ENCODE measurements at places on chromosomes 7 and 10. TPM values are rescaled to one million over a fixed set of nuclear protein-coding genes. Genes with fewer than 3 reads are reported as not detected.

NPC1L1 gene
- total RNA-seq, result not detected

- H3K36me3 ChIP-seq, result no peaks in the 10 kb centered on the region
- H3K27me3 ChIP-seq, result no peaks in the 10 kb centered on the region
- DNase-seq, result no peak
- H3K4me1 ChIP-seq, result no peaks in the 10 kb centered on the region
- H3K4me3 ChIP-seq, result no peak overlapping the region
- H3K27ac ChIP-seq, result no peak overlapping the region
These were observed 107.7 kb upstream of the KCND2 start for GRCh38 chr7:120165227-120165626.

DNA sequence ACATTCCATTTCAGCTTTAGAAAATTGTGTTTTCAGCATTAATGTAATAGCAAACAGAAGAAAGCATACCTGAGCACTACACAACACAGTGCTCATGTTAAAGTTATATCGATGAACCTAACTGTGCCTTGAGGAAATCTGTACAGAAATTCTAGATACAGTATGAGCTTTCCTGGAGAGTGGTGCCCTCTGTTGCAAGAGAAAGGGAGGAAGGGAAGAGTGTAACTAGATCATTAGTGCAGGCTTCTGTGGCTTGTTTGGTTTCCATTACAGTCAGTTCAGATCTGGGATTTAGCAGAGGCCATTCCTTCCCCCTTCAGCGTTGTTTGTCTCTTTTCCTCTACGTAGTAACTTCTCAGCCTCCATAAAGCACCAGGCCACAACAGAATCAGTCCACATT, 139.7 kb downstream of the HTR7 start:
- H3K36me3 ChIP-seq, result no peaks in the 10 kb centered on the region
- H3K4me1 ChIP-seq, result no peaks in the 10 kb centered on the region
- H3K27ac ChIP-seq, result no peak overlapping the region
- peaks cover 3% of the 10 kb centered on the region for H3K27me3 ChIP-seq
- no peak overlapping the region for H3K4me3 ChIP-seq

DNA sequence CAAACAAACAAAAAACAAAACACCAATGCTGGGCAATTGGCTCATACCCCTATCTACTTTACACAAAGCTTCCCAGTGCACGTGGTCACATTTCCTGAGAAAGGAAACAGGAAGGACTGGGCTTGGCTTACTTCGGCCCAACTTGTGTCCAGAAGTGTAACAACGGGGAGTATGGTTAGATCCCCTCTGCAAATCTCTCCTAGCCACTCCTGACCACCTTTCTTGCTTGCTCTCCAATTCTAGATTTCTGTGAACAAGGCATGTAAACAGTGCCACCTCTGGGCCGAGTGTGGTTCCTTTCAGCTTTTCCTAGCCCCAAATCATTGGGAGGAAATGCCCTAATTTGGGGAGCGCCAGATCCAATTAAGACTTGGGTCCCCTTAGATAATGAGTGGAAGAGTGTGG, 21.0 kb upstream of the FRAT2 start:
- H3K36me3 ChIP-seq, result peaks cover 2% of the 10 kb centered on the region
- DNase-seq, result no peak
- no peak overlapping the region for H3K27ac ChIP-seq
- peaks cover 8% of the 10 kb centered on the region for H3K4me1 ChIP-seq
- no peaks in the 10 kb centered on the region for H3K27me3 ChIP-seq
- H3K4me3 ChIP-seq, result no peak overlapping the region

- H3K4me3 ChIP-seq, result no peak overlapping the region
- no peaks in the 10 kb centered on the region for H3K36me3 ChIP-seq
- DNase-seq, result no peak
- no peak overlapping the region for H3K27ac ChIP-seq
- H3K4me1 ChIP-seq, result no peaks in the 10 kb centered on the region
- peaks cover 5% of the 10 kb centered on the region for H3K27me3 ChIP-seq
These were observed 145.8 kb downstream of the CDH23 start for GRCh38 chr10:71542478-71542877.

DNA sequence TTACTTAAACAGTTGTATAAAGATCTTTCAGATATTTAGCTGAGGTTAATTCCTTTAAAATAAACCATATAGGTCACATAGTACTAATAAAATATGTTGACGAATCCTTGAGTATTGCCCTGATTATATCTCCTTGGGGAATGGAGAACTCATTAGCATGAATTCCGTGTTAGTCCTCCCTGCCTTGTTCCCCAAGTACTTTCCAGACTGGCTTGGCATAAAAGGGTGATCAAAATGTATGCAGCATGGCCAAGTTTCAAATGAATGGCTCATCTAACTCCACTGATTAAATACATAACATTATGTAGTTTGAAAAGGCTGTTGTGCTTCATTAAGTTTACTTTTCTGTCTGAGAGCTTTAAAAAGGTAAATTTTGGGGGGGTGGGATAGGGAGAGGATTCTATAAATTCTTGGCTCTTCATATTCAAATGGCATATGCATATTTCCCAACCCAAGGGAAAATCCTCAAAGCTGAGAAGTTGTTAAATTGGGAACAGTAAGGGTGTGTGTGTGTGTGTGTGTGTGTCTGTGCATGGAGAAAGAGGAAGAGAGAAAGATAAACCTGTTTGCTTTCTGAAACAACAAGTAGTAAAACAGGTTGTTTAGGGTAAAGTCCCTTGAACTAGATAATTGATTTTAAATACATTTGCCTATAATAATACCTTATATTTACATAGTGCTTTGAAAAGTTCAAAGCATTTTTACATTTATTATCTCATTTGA, 4.8 kb upstream of the ADD3 start:
- no peak overlapping the region for H3K27ac ChIP-seq
- no peaks in the 10 kb centered on the region for H3K36me3 ChIP-seq
- no peak overlapping the region for H3K4me3 ChIP-seq
- no peak for DNase-seq

DNA sequence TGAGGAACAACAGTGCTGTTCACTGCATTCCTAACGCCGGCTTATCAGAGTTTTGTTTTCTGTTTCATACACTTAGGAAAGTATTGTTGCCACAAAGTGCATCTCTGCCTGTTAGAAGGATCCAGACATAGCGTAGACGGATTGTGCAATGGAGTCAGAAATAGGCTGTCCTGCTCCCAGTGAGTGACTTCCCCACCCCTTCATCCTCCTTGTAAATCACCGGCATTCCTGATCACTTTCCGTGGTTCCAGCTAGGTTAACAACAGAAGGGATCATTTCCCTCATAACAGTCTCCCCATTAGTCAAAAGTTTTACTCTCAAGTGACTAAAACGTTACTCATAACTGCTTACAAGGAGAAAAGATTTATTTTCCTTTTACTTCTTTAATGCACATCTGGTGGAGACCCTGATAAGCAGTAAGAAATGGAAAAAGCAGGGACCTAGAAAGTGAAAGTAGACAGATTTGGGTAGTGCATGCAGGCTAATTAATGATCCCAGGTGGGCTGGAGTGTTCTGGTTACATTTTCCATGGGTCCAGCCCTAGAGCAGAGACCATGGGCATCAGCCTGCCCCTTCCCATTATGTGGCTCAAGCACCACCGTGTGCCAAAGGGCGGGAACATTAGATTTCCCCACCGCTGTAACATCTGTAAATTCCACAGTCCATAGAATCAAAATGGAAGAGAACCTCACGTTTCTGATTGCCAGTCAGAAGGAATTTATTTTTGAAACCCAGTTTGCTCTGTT, 395.1 kb upstream of the GALNT17 start:
- H3K4me3 ChIP-seq, result no peak overlapping the region
- no peak overlapping the region for H3K27ac ChIP-seq
- H3K4me1 ChIP-seq, result no peaks in the 10 kb centered on the region
- no peaks in the 10 kb centered on the region for H3K36me3 ChIP-seq
- DNase-seq, result no peak

DNA sequence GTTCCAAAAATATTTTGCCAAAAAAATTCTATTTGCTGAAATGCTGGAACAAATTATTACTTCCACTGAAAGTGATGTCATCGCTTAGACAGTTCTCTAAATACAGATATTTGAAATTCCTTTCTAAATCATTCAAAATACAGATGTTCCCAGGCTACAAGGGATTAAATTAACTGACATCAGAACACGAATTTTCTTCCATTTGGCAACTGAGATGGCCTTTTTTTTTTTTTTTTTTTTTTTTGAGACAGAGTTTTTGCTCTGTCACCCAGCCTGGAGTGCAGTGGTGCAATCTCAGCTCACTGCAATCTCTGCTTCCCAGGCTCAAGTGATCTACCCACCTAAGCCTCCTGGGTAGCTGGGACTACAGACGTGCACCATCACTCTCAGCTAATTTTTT, 57.0 kb downstream of the P4HA1 start:
- H3K36me3 ChIP-seq, result peaks cover 25% of the 10 kb centered on the region
- DNase-seq, result no peak
- peaks cover 2% of the 10 kb centered on the region for H3K4me1 ChIP-seq

DNA sequence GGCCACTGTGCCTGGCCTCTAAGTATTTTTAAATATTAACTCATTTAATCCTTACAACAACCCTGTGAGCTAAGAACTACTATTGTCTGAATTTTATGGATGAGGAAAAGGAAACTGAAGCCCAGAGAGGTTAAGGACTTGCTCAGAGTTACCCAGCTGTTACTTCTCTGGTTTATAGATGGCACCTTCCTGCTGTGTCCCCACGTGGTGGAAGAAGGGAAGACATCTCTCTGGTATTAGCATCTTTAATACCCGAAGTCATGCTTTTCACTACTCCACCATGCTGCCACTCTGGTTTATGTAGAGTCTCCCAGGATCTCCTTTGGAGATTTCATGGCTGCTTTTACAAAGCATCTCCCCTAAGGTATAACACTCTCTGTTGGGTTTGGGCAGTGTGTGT, 105.5 kb upstream of the MKLN1 start:
- DNase-seq, result no peak
- peaks cover 4% of the 10 kb centered on the region for H3K36me3 ChIP-seq
- no peak overlapping the region for H3K27ac ChIP-seq
- no peaks in the 10 kb centered on the region for H3K27me3 ChIP-seq

- peak overlapping the region; percentile 73 for H3K4me3 ChIP-seq
- peaks cover 60% of the 10 kb centered on the region for H3K36me3 ChIP-seq
- DNase-seq, result no peak
- H3K4me1 ChIP-seq, result peaks cover 57% of the 10 kb centered on the region
- no peaks in the 10 kb centered on the region for H3K27me3 ChIP-seq
These were observed 42.3 kb downstream of the ARID5B start for GRCh38 chr10:61943674-61944378.

SUGCT gene
- total RNA-seq, result 0.21 TPM

DNA sequence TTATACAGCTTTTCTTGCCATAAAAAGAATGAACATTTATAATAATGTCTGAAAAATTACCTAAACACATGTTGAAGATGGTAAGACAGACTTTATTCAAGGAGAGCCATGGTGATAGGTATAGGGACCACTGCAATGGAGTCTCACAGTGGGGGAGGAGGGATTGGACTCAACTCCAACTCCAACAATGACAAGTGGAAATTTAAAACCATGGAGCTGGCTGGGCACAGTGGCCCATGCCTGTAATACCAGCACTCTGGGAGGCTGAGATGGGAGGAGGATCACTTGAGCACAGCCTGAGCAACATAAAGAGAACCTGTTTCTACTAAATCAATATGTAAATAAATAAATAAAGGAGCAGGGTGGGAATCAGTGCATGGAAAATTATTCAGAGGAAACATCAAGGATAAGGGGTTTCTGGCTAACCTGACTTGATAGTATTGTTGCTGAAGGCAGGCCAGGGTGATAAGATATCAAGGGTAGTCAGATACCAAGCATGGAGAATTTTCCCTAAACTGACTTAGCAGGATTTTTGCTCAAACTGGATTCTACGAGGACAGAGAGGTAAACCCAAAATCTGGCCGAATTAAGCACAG, 19.5 kb upstream of the MICU1 start:
- peaks cover 17% of the 10 kb centered on the region for H3K27me3 ChIP-seq
- no peak overlapping the region for H3K27ac ChIP-seq
- H3K4me3 ChIP-seq, result no peak overlapping the region
- no peaks in the 10 kb centered on the region for H3K36me3 ChIP-seq
- H3K4me1 ChIP-seq, result no peaks in the 10 kb centered on the region

- H3K27ac ChIP-seq, result no peak overlapping the region
- H3K4me3 ChIP-seq, result no peak overlapping the region
- DNase-seq, result no peak
- H3K27me3 ChIP-seq, result no peaks in the 10 kb centered on the region
- H3K4me1 ChIP-seq, result peaks cover 2% of the 10 kb centered on the region
These were observed 222.0 kb downstream of the PRPF18 start for GRCh38 chr10:13808556-13809391.

SYNPO2L gene
- total RNA-seq, result 0.06 TPM

GRCh38 chr7:7490003-7490402, 45.7 kb downstream of the COL28A1 start:
- no peak for DNase-seq
- no peaks in the 10 kb centered on the region for H3K36me3 ChIP-seq
- H3K27ac ChIP-seq, result no peak overlapping the region
- peaks cover 3% of the 10 kb centered on the region for H3K27me3 ChIP-seq
- no peaks in the 10 kb centered on the region for H3K4me1 ChIP-seq
- H3K4me3 ChIP-seq, result no peak overlapping the region

DNA sequence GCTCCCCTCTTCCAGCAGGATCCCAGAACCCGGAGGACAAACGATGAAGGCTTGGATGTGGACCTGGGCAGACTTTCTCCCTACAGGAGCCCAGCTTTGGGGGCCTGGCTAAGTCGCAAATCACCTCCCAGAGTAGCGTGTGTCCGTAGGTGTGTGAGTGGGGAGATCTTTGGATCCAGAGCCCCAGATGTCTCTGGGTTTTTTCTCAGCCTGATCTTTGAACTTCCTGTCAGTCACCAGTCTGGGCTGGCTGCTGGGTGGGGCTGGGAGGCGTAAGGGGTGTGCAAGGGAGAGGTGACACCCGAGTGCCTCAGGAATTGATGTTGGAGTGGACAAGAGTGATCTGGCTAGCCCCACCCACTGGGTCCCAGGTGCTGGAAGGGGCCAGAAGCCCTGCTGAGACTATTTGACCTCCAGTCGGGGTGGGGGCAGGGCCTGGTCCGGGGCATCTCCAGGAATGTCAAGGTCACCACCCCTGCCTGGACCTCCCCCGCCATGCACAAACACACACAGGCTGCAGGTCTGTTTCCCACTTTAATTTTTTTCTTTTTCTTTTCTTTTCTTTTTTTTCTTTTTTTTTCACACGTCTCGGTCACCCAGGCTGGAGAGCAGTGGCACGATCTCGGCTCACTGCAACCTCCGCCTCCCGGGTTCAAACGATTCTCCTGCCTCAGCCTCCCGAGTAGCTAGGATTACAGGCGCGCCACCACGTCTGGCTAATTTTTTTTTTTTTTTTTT, at the start of gene MOGAT3:
Gene MOGAT3 (minus strand): TSS at position 175 of the 738 bp plus-strand sequence. CDS start 182 bp downstream, outside the sequence.
- H3K27ac ChIP-seq, result no peak within 1 kb of the TSS
- H3K27me3 ChIP-seq, result peaks cover 42% of the 10 kb centered on the region
- peaks cover 4% of the 10 kb centered on the region for H3K4me1 ChIP-seq
- H3K36me3 ChIP-seq, result no peaks in the 10 kb centered on the region
- DNase-seq, result no peak
- H3K4me3 ChIP-seq, result no peak within 1 kb of the TSS

SPDYE2 gene
- not detected for total RNA-seq

RHOBTB1 gene
- not detected for total RNA-seq

MOGAT3 gene
- total RNA-seq, result not detected

- no peaks in the 10 kb centered on the region for H3K36me3 ChIP-seq
- DNase-seq, result no peak
- no peak overlapping the region for H3K4me3 ChIP-seq
- no peaks in the 10 kb centered on the region for H3K4me1 ChIP-seq
- H3K27me3 ChIP-seq, result no peaks in the 10 kb centered on the region
These were observed 146.3 kb downstream of the GALNT17 start for GRCh38 chr7:71278257-71278656.

POLR2J2 gene
- 15.7 TPM for total RNA-seq

TMEM229A gene
- total RNA-seq, result not detected

Data from activated CD8-positive, alpha-beta memory T cell treated with anti-CD3 and anti-CD28 coated beads, Interleukin-2, amount 10 ng/mL, durations not matched to agents 7 days and 5 days (primary cell).